HuH-7.5 (cell line): ENCODE measurements at places on chromosomes 12 and 14.

DNA sequence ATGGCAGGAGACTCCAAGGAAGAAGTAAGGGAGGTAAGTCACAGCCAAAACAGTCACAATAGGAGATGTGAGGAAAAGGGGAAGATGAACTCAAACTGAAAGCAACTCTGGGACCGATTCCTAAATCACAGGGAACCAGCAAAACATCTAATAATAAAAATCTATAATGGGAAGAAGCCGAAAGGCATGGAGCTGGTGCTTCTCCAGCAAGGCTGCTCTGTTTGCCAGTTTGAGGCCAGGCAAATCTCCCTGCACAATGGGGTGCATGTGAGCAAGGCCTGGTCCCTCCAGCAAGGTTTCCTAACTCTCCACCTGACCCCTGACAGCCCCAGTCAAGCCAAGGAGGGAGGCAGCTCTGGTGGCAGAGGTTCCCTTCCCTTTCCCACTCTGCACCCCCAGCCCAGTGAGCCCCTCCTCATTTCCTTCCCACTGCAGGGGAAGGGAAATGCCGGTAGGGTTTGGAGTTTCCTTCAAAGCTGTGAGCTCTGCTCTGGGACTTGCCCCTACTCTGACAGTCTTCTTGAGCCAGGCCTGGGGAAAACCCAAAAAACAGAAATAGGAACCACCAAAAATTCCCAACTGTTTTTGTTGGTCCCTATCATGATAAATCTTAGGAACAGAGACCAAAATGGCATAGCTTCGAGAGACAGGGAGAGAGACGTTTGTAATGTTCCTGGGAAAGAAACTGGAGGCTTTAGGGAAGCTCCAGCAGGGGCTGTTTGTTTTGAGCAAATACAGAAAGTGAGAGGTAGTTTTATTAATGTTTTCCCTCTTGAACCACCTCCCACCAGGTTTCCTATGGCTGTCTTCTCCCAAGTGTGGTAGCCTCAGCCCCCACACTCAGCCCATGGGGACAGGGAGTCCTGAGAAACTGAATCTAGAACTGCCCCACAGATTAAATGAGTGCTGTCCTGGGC is 34.6 kb downstream of the FMNL3 start:
- no peak for DNase-seq

- no peak for DNase-seq
Observed at GRCh38 chr12:74499192-74499591, 38.4 kb upstream of the ATXN7L3B start.

DNA sequence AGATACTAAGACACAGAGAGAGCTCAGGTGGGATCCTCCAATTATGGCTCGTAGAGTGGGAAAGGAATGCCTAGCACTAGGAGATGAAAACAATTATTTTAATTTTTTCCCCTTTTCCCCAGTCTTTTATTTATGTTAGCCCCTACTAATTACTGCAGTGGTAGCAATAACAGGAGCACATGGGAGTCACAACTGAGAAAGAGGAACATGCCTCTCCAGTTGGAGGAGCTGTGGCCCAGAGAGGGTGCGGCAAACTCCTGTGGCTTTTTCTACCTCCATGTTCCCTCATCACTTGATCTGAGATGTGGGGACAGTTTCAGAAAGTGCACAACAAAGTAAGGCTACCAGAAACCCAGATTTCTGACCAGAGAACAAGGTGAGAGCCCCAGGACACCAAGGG is 25.9 kb upstream of the POC1B start:
- DNase-seq: no peak

GRCh38 chr14:53545217-53545616 is 392.1 kb upstream of the DDHD1 start:
- no peak for DNase-seq

DNA sequence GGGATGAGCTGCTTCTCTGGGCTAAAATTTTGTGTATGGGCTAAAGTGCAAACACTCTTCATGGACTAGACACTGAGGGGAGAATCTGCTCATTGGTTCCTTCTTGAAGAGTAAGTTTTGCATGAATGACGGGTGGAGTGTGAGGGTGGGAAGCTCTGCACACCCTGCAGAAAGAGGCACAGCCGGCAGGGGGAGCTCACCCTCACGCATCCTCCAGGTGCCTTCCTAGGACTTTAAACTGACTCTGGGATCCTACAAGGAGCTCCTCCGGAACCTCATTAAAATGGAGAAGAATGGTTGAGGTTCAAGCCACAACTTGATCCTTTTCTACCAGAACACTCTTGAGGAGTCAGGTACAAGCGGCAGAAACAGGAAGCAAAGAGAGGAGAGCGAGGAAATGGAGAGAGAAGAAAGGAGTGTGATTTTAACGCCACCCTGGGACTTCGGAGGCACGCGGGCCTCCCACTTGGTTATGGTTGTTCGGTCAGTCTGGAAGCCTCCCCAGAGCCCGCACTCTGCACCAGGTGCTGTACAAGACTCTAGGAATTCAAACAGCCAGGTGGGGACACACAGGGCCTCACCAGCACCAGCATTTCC is 87.5 kb downstream of the SETD3 start:
- peak; percentile 66 for DNase-seq

DNA sequence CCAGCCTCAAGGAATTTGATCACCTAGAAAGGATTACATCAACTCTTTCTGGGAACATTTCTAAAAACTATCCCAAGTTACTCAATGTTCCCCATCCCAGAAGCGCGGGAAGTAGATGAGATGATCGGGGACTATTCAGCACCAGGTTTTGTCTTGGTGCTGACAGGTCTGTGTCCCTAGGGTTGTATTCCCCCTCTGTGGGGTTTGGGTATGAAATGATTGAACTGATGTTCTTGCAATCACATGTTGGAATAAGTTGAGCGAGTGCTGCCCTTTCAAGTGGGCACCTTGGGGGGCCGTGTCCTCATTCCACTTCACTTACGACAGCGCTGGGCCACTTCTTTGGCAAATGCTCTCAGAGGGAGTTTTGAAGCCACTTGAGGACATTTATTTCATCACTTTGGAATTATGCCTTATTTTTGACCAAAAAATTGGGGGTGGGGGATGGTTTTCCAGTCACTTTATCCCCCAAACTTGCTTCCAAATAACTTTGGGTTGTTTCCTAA is 69.8 kb downstream of the RFX4 start:
- no peak for DNase-seq
